ENCODE measurements at places on chromosomes 5 and 9.

- no peak for DNase-seq
Measured at GRCh38 chr9:87212605-87213021, 265.3 kb upstream of the GAS1 start.

DNA sequence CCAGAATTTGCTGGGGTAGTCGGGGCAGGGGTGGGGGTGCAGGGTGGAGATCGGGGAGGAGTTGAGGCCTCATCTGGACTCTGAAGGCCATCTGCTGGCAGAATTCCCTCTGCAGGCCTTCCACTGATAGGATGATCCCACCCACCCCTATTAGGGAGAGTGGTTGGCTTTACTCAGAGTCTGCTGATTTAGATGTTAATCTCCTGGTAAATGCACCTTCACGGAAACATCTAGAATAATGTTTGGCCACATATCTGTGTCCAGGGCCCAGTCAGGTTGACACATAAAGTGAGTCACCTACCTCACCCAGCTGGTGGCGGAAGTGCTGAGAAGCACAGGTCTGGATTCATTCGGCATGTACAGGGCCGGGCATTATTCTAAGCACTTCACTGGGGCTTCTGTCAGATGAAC lies 50.0 kb downstream of the DAPK1 start:
- no peak for DNase-seq

GRCh38 chr5:56309262-56309826 lies 76.2 kb upstream of the ANKRD55 start:
- DNase-seq = no peak

- peak; percentile 71 for DNase-seq
Measured at GRCh38 chr5:74326571-74327338, 313.8 kb downstream of the ENC1 start.

GRCh38 chr5:40605295-40605958 lies 74.3 kb upstream of the PTGER4 start:
- no peak for DNase-seq

DNA sequence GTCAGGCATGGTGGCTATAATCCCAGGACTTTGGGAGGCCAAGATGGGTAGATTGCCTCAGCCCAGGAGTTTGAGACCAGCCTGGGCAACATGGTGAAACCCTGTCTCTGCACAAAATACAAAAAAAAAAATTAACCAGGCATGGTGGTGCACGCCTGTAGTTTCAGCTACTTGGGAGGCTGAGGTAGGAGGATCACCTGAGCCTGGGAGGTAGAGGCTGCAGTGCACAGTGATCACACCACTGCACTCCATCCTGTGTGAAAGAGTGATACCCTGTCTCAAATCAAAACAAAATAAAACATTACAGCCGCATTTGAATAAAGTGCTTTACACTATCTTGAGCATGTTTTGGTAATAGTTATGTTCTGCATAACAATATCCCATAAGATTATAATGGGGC lies 74.0 kb downstream of the IQGAP2 start:
- DNase-seq = no peak

GRCh38 chr9:33676746-33677505 lies 118.4 kb upstream of the PRSS3 start:
- peak; percentile 65 for DNase-seq

- DNase-seq = no peak
Measured at GRCh38 chr5:156704139-156704538, 146.0 kb upstream of the PPP1R2B start.

DNA sequence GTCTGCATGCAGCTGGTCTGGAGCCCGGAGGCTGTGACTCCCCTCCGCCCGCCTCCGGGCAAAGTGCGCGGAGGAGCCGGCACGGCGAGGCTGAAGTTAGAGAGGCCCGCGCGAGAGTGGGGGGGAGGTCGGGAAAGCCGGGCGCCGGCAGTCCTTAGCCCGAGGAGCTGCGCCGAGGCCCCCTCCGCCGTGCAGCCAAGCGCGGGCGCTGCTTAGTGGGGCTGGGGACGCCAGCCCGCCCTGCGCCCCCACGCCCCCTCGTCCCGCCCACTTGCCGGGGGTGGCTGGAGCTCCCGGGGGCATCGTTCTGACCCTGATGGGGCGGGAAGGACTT lies 403 bp downstream of the NINJ1 start:
- DNase-seq = peak; percentile 83

- DNase-seq = no peak
Measured at GRCh38 chr5:109697339-109697738, 7.6 kb downstream of the MAN2A1 start.

DNA sequence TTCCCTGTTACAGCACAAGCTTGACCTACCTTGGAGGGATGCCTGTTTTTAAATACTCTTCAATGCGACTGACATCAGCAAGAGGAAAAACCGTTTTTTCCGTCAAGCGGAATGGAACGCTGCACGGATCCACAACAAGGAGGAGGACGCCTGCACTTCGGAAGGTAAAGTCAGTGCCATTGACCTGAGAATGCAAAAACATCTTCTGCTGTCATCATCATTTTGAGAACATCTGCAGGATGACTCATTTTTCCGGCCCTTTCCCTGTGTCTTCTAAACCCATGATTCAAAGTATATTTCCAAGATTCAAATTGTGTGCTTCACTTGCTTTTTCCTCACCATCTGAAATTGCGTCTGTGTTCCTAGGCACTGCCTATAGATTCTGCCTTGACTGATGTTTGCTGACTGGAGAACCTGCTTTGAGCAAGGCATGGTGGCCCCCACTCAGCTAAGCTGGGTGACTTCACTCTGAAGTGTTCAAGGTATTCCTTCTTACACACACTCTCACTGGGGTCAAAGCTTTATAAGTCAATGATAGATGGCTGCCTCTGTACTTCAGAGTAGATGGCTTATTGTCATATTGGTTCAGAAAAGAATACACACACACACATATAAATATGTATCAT lies 78.1 kb downstream of the CEMIP2 start:
- no peak for DNase-seq

- no peak for DNase-seq
Measured at GRCh38 chr5:30997681-30998080, 195.8 kb upstream of the CDH6 start.

DNA sequence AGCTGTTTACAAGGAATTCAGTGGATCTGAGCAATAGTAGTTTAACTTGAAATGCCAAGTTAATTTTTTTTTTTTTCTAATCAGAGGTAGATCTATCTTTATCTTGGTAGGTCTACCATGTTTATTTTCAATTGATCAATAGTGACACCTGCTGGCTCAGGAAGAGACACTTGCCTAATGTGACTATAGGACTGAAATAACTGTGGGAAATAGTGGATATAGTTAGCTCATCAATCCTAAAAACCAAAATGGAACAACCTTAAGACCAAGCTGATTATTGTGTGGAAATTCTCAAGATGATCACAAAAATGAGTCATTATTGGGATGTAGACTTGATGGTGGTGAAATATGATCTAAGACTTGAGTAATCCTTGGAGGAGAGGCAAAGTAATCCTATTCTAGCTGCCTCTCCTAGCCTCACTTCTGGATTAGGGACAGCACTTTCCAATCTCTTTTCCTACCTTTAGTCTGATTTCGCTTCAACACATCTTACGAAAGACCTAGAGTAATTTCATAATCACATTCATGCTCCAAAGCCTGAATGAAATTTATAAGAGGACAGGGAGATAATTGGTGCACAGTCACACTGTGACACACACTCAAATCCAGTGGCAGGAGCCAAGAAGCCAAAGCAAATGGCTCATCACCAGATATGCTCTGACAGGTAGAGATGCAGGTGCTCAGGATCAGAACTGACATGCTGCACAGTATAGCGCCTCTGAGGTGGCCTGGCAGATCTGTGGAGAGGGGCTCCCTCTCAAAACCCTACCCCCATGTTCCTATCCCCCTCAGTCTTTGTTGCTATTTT lies 156.3 kb downstream of the HMHB1 start:
- no peak for DNase-seq

DNA sequence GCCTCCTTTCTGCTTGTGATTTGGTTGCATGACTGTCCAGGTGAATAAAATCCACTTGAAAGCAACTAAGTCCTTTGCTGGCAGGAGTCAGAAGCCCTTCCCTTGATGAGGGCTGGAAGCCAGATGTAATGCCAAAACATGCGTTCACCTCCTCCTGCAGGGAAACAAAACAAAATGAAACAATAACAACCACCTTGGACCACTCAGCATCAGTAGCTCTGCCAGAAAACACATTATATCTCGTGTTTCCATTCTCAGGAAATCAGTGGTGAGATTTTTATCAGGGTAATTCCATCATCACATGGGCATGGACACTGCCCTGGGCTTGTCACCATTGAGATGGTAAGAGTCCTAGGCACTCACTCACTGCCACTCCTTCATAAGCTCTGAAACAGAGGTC lies 350.3 kb upstream of the ACTBL2 start:
- no peak for DNase-seq

DNA sequence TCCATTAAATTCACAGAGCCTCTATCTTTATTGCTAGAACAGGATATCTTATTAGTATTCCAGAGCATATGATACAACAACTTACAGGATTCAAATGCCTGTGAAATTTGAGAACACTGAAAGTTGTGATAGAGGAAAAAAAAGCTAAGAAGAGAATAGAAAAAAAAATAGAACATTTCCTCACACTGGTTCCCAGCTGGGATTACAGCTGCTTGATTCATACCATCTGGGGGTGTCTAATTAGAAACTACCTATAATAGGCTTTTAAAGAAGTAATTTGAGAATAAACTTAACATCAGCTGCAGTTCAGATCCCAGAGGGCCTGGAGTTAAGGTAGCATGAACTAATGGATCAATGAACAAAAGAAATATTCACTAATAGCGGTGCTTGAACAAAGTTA lies 922.0 kb downstream of the CDH12 start:
- no peak for DNase-seq

DNA sequence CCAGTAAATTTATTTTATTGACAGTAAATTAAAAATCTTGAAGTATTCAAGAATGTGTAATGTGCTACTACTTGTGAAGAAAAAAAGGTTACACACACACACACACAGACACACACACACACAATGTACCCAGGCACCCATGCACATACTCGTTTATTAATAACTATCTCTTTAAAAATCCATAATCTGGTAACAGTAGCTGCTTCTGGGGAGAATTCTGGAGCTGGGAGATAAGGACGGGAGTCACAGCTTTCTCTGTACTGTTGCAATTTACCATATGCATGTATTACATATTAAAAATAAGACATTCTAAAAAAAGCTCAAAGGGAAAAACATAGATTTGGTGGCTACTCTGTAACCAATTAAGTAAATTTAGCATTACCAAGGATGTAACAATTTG lies 7.9 kb upstream of the C1QTNF2 start:
- DNase-seq = no peak

DNA sequence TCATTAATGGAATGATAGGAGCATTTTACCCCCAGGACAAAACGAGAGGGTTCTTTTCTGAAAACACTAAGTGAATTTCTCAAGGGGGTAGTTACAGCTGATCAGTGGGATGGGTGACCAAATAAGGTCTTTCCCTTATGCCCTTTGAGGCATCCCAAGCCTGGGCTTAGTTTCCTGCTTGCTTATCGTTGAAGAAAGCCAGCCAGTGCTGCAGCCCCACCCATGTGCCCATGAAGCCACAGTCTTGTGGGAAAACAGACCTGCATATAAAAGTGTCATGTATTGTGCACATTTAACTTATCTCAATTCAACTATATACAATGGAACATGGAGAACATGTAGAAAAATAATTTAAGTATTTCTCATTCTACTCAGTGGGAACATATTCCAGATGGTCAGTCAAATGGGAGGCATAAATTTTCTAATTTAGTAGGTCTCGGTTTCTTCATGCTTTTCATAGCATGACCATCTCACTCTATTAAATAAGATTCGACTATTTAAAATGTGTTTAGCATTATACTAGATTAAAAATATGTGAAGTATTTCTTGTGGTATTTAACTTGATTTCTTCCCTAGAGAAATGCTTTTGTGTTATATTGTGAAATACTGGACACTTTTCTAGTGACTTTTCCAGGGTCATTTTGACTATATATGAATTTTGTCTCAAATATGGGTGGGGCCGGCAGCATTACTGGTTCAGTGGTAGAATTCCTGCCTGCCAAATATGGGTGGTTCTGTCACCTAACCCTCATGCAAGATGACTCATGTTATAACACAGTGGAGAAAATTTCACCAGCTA lies 189.7 kb upstream of the SGCD start:
- no peak for DNase-seq

DNA sequence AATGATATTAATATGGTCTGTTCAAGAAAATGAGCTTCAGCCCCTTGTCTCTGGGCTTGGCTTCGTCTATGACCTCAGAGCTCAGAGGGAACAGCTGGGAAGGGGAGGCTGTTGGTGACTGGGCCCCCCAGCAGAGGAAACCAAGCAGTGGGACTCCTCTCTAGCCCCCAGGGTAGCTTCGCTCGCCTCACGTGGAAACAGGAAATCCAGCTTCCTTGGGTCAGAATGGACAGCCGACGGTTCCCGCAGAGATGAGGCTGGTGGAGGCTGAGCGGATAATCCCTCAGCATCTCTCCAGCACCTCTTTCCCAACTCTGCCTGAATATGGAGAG lies 37.2 kb upstream of the ICE1 start:
- no peak for DNase-seq

- no peak for DNase-seq
Measured at GRCh38 chr5:40405230-40405629, 274.5 kb upstream of the PTGER4 start.

DNA sequence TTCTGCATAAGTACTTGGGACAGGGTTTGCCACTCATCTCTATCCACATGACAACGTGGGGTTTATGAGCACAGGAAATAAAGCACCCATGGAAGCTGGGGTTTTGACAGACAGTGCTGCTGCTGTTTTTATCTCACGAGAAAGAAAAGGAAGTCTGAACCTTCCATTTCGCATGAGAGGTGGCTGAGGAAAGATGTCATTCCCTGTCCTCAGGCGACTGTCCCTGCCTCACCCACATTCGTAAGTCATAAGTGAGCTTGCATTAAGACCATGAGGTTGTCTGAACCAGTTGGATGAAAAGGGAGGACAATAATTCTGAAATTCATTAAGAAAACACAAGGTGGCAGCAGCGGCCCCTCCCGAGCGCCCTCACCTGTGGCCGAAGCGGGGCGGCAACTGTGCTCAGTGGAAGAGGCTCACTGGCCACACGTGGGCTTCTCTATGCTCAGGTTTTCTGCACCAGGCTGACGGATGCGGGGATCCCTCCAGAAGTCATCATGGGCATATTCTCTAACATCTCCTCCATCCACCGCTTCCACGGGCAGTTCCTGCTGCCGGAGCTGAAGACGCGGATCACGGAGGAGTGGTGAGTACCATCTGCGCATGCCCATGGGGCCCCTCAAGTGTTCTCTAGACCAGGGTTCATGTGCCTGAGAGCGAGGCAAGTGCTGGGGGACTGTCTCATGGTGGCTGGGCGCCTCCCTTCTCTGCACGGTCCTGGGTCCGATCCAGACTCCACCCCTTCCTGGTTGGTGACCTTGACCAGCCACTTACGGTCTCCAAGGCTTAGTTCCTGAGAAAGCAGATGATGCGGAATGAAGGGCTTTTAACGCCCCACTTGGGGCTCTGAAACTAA lies 54.7 kb upstream of the SUSD3 start:
- DNase-seq = peak; percentile 82

- DNase-seq = peak; percentile 90
Measured at GRCh38 chr9:136488247-136489214, 5.7 kb upstream of the SEC16A start.

DNA sequence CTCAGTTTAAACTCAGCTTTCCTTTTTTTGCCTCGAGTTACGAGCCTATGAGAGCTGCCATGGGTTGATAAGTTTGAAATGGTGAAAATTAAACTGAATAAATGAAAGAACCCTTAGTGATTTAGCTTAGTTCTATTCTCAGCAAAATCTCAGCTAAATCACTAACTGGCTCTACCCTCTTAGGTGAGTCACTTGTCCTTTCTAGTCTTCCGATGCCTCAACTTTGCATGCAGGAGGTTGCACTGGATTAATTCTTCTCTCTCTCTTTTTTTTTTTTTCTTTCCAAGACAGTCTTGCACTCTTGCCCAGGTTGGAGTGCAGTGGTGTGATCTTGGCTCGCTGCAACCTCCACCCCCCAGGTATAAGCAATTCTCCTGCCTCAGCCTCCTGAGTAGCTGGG lies 83.9 kb downstream of the PAPPA start:
- DNase-seq = no peak
